ENCODE measurements at places on chromosomes 16 and 17. TPM values are rescaled to one million over a fixed set of nuclear protein-coding genes. Genes with fewer than 3 reads are reported as not detected.

Gene NOTUM
- not detected for total RNA-seq

Gene MYO15B
- total RNA-seq = 224 TPM

Gene FBXO39
- total RNA-seq = not detected

Gene SALL1
- total RNA-seq = 45.1 TPM

- peaks cover 2% of the 10 kb centered on the region for H3K4me1 ChIP-seq
- peaks cover 13% of the 10 kb centered on the region for H3K27me3 ChIP-seq
- H3K4me3 ChIP-seq = no peak overlapping the region
- H3K36me3 ChIP-seq = peaks cover 48% of the 10 kb centered on the region
- no peak for DNase-seq
Observed at GRCh38 chr17:47807421-47807820, 14.2 kb downstream of the OSBPL7 start.

Data from endothelial cell (in vitro differentiated cells).